PC-9 (cell line): ENCODE measurements at places on chromosomes 3 and 15. TPM values are rescaled to one million over a fixed set of nuclear protein-coding genes. Genes with fewer than 3 reads are reported as not detected.

RTF1 gene
- 35.0 and 55.7 TPM in 2 replicates for total RNA-seq

- peak overlapping the region; percentile 76 for H3K4me3 ChIP-seq
- no peaks in the 10 kb centered on the region for H3K36me3 ChIP-seq
- DNase-seq: no peak
- H3K27ac ChIP-seq: peak overlapping the region; percentile 51
- H3K4me1 ChIP-seq: peaks cover 21% of the 10 kb centered on the region
These were observed 546 bp downstream of the TRIM59 start for GRCh38 chr3:160448845-160449635.

GRCh38 chr3:45864760-45865519, 21.4 kb upstream of the CCR9 start:
- H3K27me3 ChIP-seq: no peaks in the 10 kb centered on the region
- H3K4me1 ChIP-seq: no peaks in the 10 kb centered on the region
- H3K4me3 ChIP-seq: no peak overlapping the region
- no peak for DNase-seq
- H3K36me3 ChIP-seq: no peaks in the 10 kb centered on the region

TUSC7 gene
- total RNA-seq: not detected in 2 replicates

DNA sequence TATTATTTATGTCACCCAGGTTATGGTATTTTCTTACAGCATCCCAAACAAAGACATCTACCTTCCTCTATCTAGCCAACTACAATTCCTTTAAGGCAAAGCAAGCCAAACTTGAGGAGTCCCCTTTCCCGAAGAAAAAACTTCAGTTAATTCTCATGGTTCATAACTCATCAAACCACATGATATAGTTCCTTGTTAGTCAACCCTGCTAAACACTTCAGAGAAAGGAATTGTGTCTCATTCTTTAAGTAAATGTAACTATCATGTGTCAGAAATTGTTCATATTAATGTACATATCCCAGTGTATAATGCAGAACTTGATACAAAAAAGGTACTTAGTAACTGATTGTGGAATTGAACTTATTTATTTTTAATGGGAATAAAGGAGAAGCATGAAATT, 44.4 kb downstream of the ST3GAL6 start:
- H3K4me3 ChIP-seq: no peak overlapping the region
- no peak overlapping the region for H3K27ac ChIP-seq
- H3K4me1 ChIP-seq: no peaks in the 10 kb centered on the region

GRCh38 chr3:18751514-18751913, 326.4 kb upstream of the SATB1 start:
- H3K27me3 ChIP-seq: no peaks in the 10 kb centered on the region
- no peak overlapping the region for H3K27ac ChIP-seq
- H3K4me1 ChIP-seq: no peaks in the 10 kb centered on the region
- H3K4me3 ChIP-seq: no peak overlapping the region

- no peak for DNase-seq
- no peak overlapping the region for H3K4me3 ChIP-seq
- H3K36me3 ChIP-seq: no peaks in the 10 kb centered on the region
- H3K4me1 ChIP-seq: no peaks in the 10 kb centered on the region
- H3K27me3 ChIP-seq: no peaks in the 10 kb centered on the region
These were observed 665.5 kb upstream of the NAALADL2 start for GRCh38 chr3:174193604-174194003.

FAM107A gene
- total RNA-seq: not detected in 2 replicates

COL6A5 gene
- total RNA-seq: not detected in 2 replicates

DNA sequence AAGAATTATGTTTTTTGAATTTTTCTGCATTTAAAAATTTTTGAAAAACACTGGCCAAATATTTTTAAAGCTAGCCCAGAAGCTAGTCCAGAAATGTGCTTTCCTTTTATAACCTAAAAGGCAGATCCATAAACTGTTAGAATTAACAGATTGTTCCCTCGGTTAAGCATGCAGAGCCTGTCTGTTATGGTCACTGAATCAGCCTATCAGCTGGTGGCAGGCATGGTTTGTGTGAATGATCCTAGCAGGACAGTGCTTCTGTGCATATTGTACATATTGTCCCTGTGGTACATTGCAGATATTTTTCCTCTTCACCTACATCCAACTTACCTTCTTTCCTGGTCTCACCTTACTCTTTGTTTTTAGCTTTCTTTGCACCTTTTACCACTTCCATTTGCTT, 53.3 kb downstream of the RARB start:
- no peak overlapping the region for H3K27ac ChIP-seq
- no peaks in the 10 kb centered on the region for H3K4me1 ChIP-seq
- DNase-seq: no peak
- H3K4me3 ChIP-seq: no peak overlapping the region

P2RY13 gene
- not detected in 2 replicates for total RNA-seq

DNA sequence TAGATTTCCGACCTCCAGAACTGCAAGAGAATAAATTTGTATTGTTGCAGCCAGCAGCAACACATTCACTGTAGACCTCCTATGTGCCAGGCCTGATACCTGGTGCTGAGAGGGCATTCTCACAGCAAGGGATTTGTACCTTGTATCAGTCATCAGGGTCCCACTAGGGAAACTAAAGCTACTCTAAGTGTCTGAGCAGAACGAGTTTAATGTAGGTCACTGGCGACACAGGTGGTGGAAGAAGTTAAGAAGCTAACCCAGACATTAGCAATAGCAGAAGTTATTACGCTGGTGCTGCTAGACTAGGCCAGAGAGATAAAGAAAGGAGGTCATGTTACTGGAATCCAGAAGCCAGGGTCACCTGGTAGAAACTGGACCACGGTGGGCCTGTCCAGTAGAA, 60.5 kb upstream of the BCL6 start:
- no peak overlapping the region for H3K4me3 ChIP-seq
- peaks cover 43% of the 10 kb centered on the region for H3K4me1 ChIP-seq
- no peaks in the 10 kb centered on the region for H3K27me3 ChIP-seq
- no peak overlapping the region for H3K27ac ChIP-seq
- no peaks in the 10 kb centered on the region for H3K36me3 ChIP-seq

- no peak overlapping the region for H3K4me3 ChIP-seq
- DNase-seq: no peak
- H3K4me1 ChIP-seq: no peaks in the 10 kb centered on the region
These were observed 673.7 kb upstream of the CCDC54 start for GRCh38 chr3:106703524-106703923.

DYNC1LI1 gene
- total RNA-seq: 30.1 and 32.3 TPM in 2 replicates

DNA sequence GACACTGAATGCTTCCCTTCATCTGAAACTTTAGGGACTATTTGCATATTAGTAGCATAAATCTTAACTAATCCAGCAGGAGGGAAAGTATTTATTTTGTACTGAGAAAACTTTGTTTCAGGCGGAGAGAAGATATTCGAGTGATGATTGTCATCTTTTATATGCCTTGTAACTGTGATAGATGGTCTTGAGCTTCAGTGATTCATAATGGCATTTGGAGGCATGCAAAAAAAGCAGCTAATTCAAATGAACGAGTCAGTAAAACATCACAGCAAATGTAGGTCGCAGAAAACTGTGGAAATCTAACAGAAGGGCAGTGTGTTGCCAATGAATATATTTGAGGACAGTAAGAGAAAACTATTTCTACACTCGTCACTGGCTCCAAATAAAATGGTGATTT, 643.7 kb upstream of the NAALADL2 start:
- H3K27ac ChIP-seq: no peak overlapping the region
- H3K36me3 ChIP-seq: no peaks in the 10 kb centered on the region
- no peaks in the 10 kb centered on the region for H3K27me3 ChIP-seq
- H3K4me3 ChIP-seq: no peak overlapping the region
- no peak for DNase-seq

DNA sequence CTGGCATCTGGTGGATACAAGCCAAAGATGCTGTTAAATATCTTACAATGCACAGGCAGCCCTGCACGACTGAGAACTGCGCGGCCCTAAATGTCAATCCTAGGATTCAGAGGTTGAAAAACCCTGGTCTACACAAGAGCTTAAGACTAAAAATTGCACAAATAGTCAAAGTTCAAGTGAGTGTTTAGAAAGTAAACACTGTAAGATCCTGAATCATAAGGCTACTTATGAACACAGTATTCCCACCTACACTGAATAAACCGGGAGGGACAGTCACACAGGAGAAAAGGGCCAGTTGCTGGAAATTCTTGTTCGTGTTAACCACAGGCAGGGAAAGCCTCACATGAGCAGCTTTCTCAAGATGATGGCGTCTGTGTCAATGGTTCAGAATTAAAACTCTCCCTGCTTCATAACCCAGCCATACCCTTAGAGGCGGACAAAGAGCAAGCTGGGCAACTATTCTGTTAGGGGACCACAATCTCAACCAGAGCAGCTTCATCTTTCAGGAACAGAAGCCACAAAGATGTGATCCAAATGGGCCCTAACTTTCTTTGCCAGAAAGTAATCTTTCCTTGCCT, 37.7 kb downstream of the LRIG1 start:
- H3K27me3 ChIP-seq: no peaks in the 10 kb centered on the region
- no peak for DNase-seq

GRCh38 chr3:108662142-108662738, 72.7 kb downstream of the DZIP3 start:
- no peak overlapping the region for H3K4me3 ChIP-seq
- no peaks in the 10 kb centered on the region for H3K36me3 ChIP-seq
- peak; percentile 66 for DNase-seq
- H3K27me3 ChIP-seq: no peaks in the 10 kb centered on the region

GRCh38 chr15:84890670-84891162, 6.3 kb downstream of the SLC28A1 start:
- no peak overlapping the region for H3K27ac ChIP-seq
- peaks cover 27% of the 10 kb centered on the region for H3K4me1 ChIP-seq
- H3K4me3 ChIP-seq: no peak overlapping the region
- H3K36me3 ChIP-seq: no peaks in the 10 kb centered on the region
- H3K27me3 ChIP-seq: no peaks in the 10 kb centered on the region
- no peak for DNase-seq

DCUN1D1 gene
- 80.3 and 93.5 TPM in 2 replicates for total RNA-seq

GRCh38 chr3:107904536-107905066, 186.2 kb downstream of the CD47 start:
- H3K36me3 ChIP-seq: no peaks in the 10 kb centered on the region
- H3K27ac ChIP-seq: no peak overlapping the region
- no peak overlapping the region for H3K4me3 ChIP-seq

ARPP19 gene
- 108 and 119 TPM in 2 replicates for total RNA-seq

SV2B gene
- total RNA-seq: not detected in 2 replicates

DNA sequence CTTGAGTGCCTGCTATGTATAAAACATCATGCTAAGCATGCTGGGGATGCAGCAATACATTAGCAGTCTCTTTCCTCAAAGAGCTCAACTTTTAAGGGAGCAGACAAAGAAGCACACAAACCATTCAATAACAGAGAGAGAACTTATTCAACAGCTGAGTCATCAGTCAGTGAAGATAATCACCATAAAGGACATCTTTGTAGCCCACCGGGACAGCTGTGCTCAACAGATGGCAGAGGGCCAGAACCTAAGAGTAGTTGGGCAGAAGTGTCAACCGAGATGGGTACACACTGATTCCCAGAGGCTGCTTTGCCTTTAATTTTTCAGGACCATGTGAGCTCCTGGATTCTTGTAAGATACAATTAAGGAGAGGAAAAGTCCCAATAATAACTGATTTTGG, 4.2 kb upstream of the RAB8B start:
- DNase-seq: no peak
- H3K36me3 ChIP-seq: no peaks in the 10 kb centered on the region
- H3K4me1 ChIP-seq: peaks cover 22% of the 10 kb centered on the region
- no peak overlapping the region for H3K4me3 ChIP-seq
- H3K27ac ChIP-seq: no peak overlapping the region
- H3K27me3 ChIP-seq: no peaks in the 10 kb centered on the region

- peak overlapping the region; percentile 99 for H3K4me3 ChIP-seq
- H3K4me1 ChIP-seq: peaks cover 35% of the 10 kb centered on the region
- peak overlapping the region; percentile 83 for H3K27ac ChIP-seq
These were observed 1.1 kb downstream of the SSR3 start for GRCh38 chr3:156553705-156554356.

CFAP44 gene
- total RNA-seq: 6.0 and 9.1 TPM in 2 replicates

SPG11 gene
- total RNA-seq: 63.2 and 64.2 TPM in 2 replicates

DNA sequence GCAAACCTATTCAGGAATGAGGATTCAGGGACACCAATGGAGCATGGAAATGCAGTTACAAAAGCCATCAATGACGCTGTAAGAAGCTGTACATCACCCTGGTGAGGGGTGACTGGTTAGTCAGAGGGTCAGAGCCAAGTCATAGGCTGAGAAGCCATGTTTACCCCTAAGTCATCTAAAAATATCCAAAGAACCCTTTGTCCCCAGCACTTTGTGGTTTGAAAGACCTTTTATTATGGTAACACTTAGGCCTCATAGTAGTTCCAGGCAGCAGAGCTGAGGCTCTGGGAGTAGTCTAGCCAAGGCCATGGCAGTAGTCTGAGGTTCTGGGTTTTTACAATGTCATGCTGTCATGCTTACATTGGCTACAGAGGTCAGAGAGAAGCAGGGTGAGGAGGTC, 131.2 kb downstream of the CTNNB1 start:
- no peaks in the 10 kb centered on the region for H3K36me3 ChIP-seq
- no peak for DNase-seq
- H3K27ac ChIP-seq: no peak overlapping the region
- no peaks in the 10 kb centered on the region for H3K27me3 ChIP-seq
- no peak overlapping the region for H3K4me3 ChIP-seq
- H3K4me1 ChIP-seq: peaks cover 25% of the 10 kb centered on the region

GRCh38 chr3:8450618-8451017, 51.0 kb upstream of the LMCD1 start:
- H3K4me3 ChIP-seq: no peak overlapping the region
- H3K4me1 ChIP-seq: no peaks in the 10 kb centered on the region
- no peak overlapping the region for H3K27ac ChIP-seq
- H3K36me3 ChIP-seq: no peaks in the 10 kb centered on the region
- DNase-seq: no peak

DNA sequence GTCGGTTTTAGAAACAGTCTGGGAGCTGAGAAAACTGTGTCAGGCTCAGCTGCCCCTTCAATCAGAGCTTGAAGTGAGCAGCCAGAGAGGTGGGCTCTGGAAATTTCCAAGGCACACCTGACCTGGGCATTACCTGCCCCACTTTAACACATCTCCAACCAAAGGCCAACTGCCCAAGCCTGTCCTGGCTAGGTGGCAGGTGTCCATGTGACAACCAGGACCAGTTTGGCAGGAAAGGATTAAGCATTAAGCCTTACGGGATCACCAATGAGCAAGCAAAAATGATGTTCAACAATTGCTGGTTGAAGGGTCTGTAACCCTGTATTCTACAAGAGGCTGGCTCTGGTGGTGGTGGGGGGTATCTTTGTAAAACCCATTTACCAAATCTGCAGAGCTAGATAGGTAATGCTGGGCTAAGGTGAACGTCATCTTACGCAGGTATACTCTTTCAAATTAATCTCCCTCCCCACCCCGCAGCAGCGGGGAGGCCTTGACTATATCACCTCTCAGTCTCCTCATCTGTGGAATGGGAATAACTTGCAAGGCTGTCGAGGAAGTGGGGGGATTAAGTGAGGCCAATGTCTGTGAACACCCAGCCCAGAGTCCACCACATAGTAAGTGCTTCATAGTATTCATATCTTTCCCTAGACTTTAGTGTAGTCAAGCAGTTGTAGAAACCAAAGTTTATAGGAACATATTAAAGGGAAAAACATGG, 183.2 kb downstream of the MEGF11 start:
- H3K36me3 ChIP-seq: no peaks in the 10 kb centered on the region
- DNase-seq: peak; percentile 5
- no peak overlapping the region for H3K4me3 ChIP-seq
- no peaks in the 10 kb centered on the region for H3K27me3 ChIP-seq
- H3K27ac ChIP-seq: no peak overlapping the region
- H3K4me1 ChIP-seq: no peaks in the 10 kb centered on the region
